Activated CD8-positive, alpha-beta memory T cell treated with anti-CD3 and anti-CD28 coated beads for 4 hours (primary cell): ENCODE measurements at places on chromosomes 12 and 14.

GRCh38 chr14:94816113-94816512, 46.2 kb upstream of the GSC start:
- no peak for DNase-seq

DNA sequence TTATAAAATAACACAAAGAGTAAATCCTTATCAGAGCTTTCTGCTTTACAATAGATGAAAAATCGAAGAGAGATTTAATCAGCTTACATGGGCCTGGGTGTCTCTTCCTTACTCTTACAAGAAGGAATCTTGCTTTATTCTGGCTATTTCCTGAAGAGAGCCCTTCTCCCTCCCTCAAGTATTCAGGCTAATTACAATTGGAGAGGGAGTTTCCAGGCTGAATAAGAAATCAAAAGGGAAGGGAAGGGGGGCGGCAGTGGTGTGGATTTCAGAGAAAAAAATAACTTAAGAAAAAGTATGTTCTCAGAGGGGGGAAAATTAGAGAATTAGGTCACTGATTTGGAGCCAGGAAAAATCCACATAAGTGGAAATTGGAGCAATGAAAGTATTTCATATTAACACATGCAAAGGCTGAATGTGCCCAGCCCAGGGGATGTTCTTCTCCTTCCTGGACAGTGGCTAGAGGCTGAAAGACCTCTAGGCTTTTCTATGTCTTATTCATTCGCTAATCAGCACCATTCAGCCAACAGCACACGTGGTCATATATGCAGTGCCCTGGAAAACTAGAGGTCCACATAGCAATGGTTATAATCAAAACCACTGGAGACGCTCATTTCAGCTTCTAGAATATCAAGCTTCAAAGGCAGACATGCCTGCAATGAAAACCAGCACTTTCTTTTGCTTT, 158.9 kb upstream of the BTG1 start:
- no peak for DNase-seq

DNA sequence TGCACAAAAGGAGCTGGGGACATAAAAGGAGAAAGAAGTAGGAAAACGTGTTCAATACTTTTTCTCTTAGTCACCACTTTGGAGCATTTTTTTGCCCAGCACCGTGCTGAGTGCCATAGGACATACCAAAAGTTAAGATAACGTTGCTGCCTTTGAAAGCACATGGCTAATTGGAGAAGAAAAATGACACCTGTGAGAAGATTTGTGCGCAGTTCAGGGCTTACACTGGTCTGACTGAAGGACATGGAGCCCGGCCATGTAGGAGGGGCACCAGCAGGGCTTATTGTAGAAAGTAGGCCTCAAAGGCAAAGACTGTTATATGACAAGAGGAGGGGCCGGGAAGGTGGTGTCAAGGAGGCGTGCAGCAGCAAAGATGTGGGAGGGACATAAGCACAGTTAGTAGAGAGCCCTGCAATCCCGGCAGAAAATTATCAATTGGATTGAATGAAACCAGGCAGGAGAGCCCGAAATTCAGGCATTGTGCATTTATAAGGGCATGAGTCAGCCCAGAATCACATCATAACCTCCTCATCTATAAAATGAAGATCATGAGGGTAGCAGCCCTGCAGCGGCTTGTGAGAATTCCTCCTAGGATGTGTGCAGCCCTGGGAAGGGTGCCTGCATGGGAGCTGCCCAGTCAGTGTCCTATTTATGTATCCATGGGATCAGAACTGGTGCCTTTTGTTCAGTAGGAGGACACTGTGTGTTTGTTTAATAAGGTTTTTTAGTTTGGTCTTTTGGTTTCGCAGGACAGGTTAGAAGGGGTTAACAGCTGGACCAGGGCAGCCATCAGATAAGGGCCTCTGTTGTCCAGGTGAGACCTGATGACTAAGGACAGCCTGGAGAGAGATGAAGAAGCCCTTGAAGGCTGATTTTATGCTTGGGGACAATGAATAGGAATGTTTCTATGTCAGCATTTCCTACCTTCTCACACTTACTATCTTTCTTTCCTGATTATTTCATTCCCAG, 122.4 kb downstream of the GPR135 start:
- no peak for DNase-seq

DNA sequence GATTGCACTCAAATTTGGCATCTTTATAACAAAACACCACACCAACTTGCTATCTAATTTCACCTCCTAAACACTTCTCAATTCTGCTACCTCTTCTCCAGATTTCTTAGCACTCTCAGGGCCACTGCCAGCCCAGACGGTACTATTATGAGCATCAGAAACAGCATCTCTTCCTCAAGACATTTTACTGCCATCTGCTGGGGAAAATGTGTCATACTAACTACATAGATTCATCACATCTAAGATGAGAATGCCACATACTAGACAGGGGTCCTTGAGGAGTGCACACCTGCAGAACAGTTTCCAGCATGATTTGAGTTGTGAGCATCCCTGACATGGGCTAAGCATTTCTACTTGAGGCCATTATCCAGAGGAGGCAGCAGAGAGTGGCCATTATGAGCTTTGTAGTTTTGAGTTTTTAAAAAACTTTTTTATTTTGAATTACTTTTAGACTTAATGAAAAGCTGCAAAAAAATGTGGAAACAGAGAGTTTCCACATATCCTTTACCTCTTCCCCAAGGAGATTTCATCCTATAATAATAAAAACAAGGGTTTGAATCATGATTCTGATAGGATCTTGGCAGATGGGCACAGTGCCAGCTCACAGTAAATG, 15.1 kb upstream of the GRIP1 start:
- DNase-seq: no peak

GRCh38 chr12:52464897-52465296, 8.7 kb downstream of the KRT6C start:
- DNase-seq: no peak

GRCh38 chr14:59422069-59422881, 42.9 kb downstream of the GPR135 start:
- no peak for DNase-seq

DNA sequence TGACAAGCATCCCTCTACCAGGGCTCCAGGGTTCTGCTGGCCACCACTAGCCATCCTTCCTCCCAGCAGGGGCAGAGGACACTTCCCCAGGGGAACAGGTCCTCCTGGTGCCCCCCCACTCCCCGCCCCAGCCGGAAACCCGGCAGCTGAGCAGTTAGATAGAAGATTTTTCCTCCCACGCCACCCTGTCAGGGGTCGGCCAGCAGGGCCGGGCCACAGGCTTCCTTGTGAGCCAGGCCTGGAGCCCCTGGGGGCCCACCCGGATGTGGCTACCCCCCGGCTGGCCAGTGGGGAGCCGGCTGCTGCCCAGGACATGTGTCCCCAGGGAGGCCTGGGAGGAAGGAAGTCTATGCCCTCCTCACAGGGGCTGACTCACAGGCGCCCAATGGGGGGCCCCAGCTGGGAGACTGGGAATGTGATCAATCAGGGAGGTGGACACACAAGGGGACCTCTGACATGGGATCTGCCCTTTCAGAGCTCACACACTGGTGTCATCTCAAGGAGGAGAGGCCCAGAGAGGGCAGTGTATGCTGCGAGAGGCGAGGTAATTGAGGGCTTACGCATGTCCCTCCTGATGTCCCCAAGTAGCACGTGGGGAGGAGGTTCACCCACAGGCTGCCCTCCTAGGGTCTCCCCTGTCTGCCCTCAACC, 4.2 kb downstream of the SH2B3 start:
- no peak for DNase-seq

DNA sequence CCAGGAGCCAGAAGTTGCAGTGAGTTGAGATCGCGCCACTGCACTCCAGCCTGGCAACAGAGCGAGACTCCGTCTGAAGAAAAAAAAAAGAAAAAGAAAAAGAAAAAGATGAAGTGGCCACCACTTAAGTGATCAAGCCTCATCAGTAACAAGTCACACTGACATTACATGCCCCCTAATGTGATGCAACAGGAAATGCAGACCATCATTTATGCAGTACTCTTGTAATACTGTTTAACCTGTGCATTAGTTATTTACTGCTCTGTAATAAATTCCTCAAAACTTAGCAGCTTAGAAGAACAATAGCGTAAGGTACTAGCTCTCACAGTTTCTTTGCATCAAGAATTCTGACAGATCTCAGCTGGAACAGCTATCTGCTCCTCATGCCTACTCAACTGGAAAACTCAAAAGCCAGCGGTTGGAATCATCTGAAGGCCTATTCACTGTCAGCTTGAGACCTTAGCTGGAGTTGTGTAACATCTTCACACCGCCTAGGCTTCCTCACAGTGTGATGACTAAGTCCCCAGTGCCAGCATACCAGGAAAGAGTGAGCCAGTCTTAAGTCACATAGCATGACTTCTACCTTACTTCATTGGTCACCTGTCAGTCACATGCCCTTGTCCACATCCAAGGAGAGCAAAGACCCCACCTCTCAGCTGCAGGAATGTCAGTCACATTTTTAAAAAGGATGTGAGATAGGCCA, 31.5 kb downstream of the EPS8 start:
- DNase-seq: no peak

GRCh38 chr12:131487388-131488124, 223.3 kb upstream of the SFSWAP start:
- DNase-seq: no peak

GRCh38 chr14:20631023-20631879, 10.2 kb downstream of the OR6S1 start:
- DNase-seq: no peak

- no peak for DNase-seq
Measured at GRCh38 chr14:67951529-67952135, 132.1 kb downstream of the RAD51B start.

GRCh38 chr14:102781063-102781462, 3.8 kb downstream of the TRAF3 start:
- DNase-seq: no peak

GRCh38 chr12:87082756-87083155, 826.6 kb upstream of the MGAT4C start:
- no peak for DNase-seq

- DNase-seq: no peak
Measured at GRCh38 chr12:2960390-2960956, 1.3 kb downstream of the TEAD4 start.

DNA sequence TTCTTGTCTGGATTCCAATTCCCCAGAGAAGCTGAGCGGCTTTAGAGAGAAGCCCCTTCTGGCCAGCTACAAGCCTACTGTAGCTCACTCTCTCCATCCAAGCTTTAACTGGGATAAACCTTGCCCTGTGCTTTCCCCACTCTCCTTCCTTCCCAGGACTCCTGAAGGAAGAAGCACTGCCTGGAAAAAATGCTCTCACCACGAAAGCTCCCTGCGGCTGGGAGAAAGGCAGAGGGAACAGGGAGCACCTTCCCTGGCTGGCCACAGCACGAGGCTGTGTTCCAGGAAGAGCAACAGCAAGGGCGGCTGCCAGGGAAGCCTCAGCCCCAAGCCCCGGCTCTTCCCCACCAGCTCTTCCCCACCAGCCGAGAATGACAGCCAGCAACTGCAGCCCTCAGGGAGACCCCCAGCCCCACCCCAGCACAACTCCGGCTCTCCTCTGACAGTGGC, 40.8 kb upstream of the PNMA1 start:
- no peak for DNase-seq
